Activated naive CD8-positive, alpha-beta T cell treated with anti-CD3 and anti-CD28 coated beads, Interleukin-2, amount 50 U/mL, for 16 hours (primary cell): ENCODE measurements at places on chromosomes 2 and 18.

DNA sequence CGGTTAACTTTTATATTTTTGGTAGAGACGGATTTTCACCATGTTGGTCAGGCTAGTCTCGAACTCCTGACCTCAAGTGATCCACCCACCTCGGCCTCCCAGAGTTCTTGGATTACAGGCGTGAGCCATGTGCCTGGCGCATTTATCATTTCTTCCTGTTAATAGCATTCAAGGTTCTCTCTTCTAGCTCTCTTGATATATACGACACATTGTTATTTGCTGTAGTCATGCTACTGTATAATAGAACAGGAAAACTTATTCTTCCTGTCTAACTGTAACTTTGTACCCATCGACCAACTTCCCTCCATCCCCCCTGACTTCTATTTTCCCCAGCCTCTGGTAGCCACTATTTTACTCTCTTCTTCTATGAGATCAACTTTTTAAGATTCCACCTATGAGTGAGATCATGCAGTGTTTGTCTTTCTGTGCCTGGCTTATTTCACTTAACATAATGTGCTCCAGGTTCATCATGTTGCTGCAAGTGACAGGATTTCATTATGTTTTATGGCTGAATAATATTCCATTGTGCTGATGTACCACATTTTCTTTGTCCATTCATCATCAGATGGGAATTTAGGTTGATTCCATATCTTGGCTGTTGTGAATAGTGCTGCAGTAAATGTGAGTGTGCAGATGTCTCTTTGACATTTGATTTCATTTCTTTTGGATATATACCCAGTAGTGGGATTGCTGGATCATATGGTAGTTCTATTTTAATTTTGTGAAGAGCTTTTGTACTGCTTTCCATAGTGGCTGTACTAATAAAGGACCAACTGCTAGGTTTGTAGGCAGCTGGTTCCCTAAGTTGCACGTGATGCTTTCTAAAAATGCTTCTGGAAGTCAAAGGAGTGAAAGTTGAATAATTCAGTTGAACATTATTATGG is 205.2 kb downstream of the PRKCE start:
- no peak for DNase-seq

DNA sequence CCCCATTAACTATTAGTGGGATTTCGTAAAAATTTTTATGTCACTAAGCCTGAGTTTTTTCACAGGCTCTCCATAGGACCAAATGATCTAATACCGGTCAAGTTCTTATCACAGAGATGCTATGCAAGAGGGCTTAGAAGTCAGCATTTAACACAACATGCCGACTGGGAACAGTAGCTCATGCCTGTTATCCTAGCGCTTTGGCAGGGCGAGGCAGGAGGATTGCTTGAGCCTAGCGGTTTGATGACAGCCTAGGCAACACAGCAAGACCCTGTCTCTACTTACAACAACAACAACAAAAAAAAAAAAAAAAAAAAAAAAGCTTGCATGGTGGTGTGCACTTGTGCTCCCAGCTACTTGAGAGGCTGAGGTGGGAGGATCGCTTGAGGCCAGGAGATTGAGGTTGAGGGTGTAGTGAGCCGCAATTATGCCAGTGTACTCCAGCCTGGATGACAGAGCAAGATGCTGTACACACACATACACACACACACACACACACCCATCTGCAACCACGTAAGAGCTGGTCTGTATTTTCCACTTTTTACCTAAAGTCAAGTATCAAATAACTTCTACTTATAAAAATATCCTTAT is 67.6 kb upstream of the FAM124B start:
- no peak for DNase-seq

DNA sequence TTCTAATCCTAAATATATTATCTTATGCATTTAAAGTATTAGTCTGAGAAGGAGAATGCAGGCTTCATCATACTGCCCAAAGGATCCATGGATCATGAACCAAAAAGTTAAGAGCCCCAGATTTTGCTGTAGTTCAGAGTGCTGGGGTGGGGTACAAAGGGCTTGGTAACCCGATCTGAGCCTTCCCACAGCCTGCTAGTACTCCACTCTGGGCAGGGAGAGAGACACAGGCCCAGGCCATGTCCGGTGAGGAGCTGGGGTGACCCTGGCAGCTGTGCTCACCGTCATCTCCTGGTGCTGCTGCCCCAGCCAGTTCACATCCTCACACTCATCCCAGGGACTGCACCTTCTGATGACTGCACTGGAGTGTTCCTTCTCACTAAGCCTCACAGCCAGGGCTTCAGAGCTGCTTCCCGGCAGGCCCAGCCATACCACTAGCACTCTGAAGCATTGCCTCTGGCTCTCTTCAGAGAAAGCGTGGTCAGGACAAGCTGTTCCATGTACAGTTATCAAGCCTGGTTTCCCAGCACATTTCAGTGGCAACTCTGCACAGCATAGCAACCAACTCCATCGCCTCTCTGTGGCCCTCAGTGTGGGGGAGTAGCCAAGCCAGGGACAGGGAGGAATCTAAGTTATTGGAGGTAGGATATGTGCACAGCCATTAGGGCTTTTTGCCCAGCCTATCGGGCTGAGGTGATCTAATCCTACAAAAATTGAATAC is 189.0 kb upstream of the CTAGE1 start:
- no peak for DNase-seq

- DNase-seq: no peak
These were observed 11.6 kb downstream of the GPD2 start for GRCh38 chr2:156447761-156448160.
